ENCODE measurements at places on chromosomes 7 and 10. TPM values are rescaled to one million over a fixed set of nuclear protein-coding genes. Genes with fewer than 3 reads are reported as not detected.

The BET1 gene
- total RNA-seq, result 14.5 TPM

The ABCC2 gene
- 0.39 TPM for total RNA-seq

The TMEM236 gene
- total RNA-seq, result 0.07 TPM

The LIPF gene
- not detected for total RNA-seq

The ATG9B gene
- total RNA-seq, result 9.4 TPM

The ZPBP gene
- total RNA-seq, result not detected

The SCIN gene
- total RNA-seq, result not detected

The SEC23IP gene
- 65.0 TPM for total RNA-seq

The DDIT4 gene
- total RNA-seq, result 153 TPM

The SLC26A3 gene
- not detected for total RNA-seq

The GGCT gene
- total RNA-seq, result 25.0 TPM

The ST8SIA6 gene
- not detected for total RNA-seq

The ABCB4 gene
- total RNA-seq, result 2.5 TPM

The CTAGE4 gene
- total RNA-seq, result 0.17 TPM

The TPK1 gene
- total RNA-seq, result 2.6 TPM

The SPDYE1 gene
- not detected for total RNA-seq

The LOXL4 gene
- total RNA-seq, result 6.1 TPM

The ABLIM1 gene
- 25.7 TPM for total RNA-seq

The NEBL gene
- total RNA-seq, result 0.74 TPM

The AKR1B15 gene
- total RNA-seq, result not detected

The DNAH11 gene
- 0.22 TPM for total RNA-seq

The CAV1 gene
- total RNA-seq, result 0.78 TPM

The HNRNPH3 gene
- 194 TPM for total RNA-seq

The UCN3 gene
- total RNA-seq, result not detected

The GARIN1A gene
- 8.2 TPM for total RNA-seq

The HOXA11 gene
- total RNA-seq, result not detected

The SFTPD gene
- total RNA-seq, result 0.51 TPM

The GPR37 gene
- 6.3 TPM for total RNA-seq

The FAM107B gene
- 88.6 TPM for total RNA-seq

The PKD2L1 gene
- 0.44 TPM for total RNA-seq

The TBXAS1 gene
- total RNA-seq, result not detected

The CFAP69 gene
- 0.71 TPM for total RNA-seq

All from glutamatergic neuron (in vitro differentiated cells).